ENCODE measurements at places on chromosomes 5 and 9.

- no peaks in the 10 kb centered on the region for H3K36me3 ChIP-seq
- no peak for DNase-seq
- H3K4me3 ChIP-seq = no peak overlapping the region
- H3K27me3 ChIP-seq = no peaks in the 10 kb centered on the region
- H3K4me1 ChIP-seq = no peaks in the 10 kb centered on the region
Observed at GRCh38 chr9:79662537-79662956, 90.8 kb downstream of the TLE4 start.

- no peaks in the 10 kb centered on the region for H3K36me3 ChIP-seq
- H3K27ac ChIP-seq = no peak overlapping the region
- H3K27me3 ChIP-seq = no peaks in the 10 kb centered on the region
- no peaks in the 10 kb centered on the region for H3K4me1 ChIP-seq
Observed at GRCh38 chr9:93686127-93686879, 109.9 kb downstream of the PHF2 start.

DNA sequence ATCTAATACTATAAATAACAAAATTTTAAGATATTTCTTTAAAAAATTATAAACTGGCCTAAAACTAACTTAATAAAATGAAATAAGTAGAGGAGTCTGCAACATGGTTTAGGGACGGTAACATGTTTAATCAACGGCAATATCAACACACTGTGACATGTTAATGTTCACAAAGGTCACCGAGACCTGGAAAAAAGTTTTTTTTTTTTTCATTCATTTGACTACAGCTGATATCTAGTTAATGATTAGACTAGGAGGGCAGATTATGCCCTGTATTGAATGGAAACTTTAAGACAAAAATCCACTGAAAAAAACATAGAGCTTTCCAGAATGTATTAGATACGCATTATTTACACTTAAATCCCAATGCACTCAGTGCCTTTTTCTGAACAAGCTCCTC, 67.0 kb upstream of the CDK5RAP2 start:
- no peak for DNase-seq
- H3K4me3 ChIP-seq = no peak overlapping the region
- H3K27me3 ChIP-seq = no peaks in the 10 kb centered on the region
- H3K27ac ChIP-seq = no peak overlapping the region

- no peak overlapping the region for H3K27ac ChIP-seq
- no peaks in the 10 kb centered on the region for H3K27me3 ChIP-seq
- no peaks in the 10 kb centered on the region for H3K36me3 ChIP-seq
- H3K4me1 ChIP-seq = no peaks in the 10 kb centered on the region
- no peak overlapping the region for H3K4me3 ChIP-seq
Observed at GRCh38 chr5:39758426-39758825, 333.6 kb upstream of the DAB2 start.

GRCh38 chr9:120900824-120901223, 23.8 kb upstream of the PHF19 start:
- H3K27ac ChIP-seq = no peak overlapping the region
- no peak overlapping the region for H3K4me3 ChIP-seq
- no peak for DNase-seq
- H3K36me3 ChIP-seq = no peaks in the 10 kb centered on the region
- no peaks in the 10 kb centered on the region for H3K27me3 ChIP-seq

- no peak for DNase-seq
- no peaks in the 10 kb centered on the region for H3K4me1 ChIP-seq
- H3K27ac ChIP-seq = no peak overlapping the region
- H3K36me3 ChIP-seq = no peaks in the 10 kb centered on the region
- H3K27me3 ChIP-seq = peaks cover 12% of the 10 kb centered on the region
Observed at GRCh38 chr5:161167016-161167767, 315.2 kb upstream of the ATP10B start.

DNA sequence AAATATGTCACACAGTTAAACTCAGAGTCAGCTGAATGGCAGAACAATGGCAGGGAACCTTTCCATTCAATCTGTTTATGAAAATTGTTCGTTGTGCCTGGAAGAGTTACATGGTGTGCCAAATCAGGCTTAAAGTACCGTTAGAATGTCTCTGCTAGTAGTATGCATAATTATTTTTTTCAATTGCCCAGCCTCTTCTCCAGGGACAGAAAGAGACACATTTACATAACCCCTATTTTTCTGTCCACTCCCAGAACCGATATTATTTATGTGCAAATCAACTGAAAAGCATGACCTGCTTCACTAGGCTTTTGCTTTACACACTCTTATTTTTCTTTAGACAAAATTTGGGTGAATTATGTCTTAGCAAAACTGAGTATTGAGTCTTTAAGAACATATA, 459.1 kb downstream of the EFNA5 start:
- DNase-seq = no peak
- H3K4me1 ChIP-seq = no peaks in the 10 kb centered on the region
- no peaks in the 10 kb centered on the region for H3K27me3 ChIP-seq
- H3K36me3 ChIP-seq = no peaks in the 10 kb centered on the region

DNA sequence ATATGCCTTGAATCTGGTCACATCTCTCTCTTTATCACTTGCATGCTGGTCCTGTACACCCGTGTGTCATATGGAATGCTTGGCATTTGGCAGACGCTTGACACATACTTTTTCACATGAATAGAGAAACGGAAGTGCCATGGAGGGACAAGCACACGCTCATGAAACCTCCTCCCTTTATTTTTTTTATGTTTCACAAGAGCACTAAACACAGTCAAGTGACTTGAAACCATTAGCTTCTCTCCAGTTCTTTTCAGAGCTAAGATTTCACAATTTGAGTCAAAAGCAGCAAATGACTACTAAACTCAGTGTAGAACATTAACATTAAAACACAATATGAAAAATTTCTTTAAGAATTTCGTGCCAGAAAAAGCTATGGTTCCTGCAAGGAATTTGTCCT, 151.1 kb downstream of the DOCK2 start:
- no peaks in the 10 kb centered on the region for H3K27me3 ChIP-seq
- H3K4me1 ChIP-seq = peaks cover 9% of the 10 kb centered on the region
- peak; percentile 50 for DNase-seq
- H3K4me3 ChIP-seq = no peak overlapping the region

GRCh38 chr9:135198144-135198543, 110.7 kb downstream of the OLFM1 start:
- no peak overlapping the region for H3K4me3 ChIP-seq
- no peak for DNase-seq
- H3K4me1 ChIP-seq = no peaks in the 10 kb centered on the region
- H3K27ac ChIP-seq = no peak overlapping the region
